Omental fat pad (tissue), 4 donors: ENCODE measurements at places on chromosomes 6 and 20.

DNA sequence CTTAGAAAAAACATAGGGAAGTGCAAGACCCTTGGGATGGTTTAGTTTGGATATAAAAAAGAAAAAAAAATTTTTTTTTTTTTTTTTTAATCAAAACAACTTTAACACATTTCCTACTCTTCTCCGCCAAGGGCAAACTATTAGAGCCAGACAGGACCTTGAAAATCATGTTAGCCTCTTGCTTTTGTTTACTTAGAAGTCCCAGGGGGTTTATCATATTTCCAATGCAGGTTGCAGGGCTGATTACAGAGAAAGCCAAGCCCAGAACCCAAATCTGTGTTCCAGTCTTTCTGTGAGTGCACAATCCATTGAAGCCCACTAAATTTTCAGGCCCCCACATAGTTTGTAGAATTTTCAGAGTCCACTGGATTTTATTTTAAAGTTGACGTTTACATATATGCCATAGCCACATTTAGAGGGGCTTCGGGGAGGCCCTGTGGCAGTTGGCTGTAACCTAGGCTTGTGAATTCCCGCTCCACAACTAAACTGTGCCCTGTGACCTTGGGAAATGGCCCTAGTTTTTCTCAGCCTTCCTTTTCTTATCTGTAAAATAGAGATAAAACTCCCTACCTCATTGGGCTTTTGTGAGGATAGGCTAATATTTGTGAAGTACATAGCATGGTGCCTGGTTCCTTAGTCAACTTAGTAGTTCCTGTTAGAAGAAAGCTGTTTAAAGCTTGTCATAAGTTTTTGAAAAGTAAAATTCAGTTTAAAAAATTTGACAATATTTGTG, 55.7 kb downstream of the NCOA7 start:
- DNase-seq, result no peak

- DNase-seq, result no peak
Measured at GRCh38 chr6:143802833-143803565, 40.1 kb upstream of the LTV1 start.

GRCh38 chr20:385448-385847, 4.9 kb downstream of the TRIB3 start:
- no peak for DNase-seq

- no peak for DNase-seq
Measured at GRCh38 chr6:18985996-18986395, 598.8 kb downstream of the RNF144B start.

DNA sequence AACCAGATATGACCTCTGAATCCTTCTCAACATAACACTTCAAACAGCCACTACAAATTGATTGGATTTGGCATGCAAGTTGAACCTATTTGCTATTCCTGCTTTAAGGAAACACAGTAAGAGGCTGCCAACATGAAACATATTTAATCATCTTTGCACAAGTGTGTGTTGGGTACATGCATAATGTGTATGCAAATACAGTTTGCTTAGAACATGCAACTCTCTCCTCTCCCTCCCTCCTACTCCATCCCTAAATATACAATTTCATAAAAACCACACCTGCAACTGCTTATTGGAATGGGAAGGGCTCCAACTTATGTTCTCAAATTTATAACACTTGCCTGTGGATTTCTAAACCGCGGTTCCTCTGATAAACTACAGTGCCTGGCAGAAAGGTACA, 71.5 kb downstream of the CD83 start:
- no peak for DNase-seq
